Cortex of kidney (tissue), 1 donor: ENCODE measurements at places on chromosomes 16 and 17.

DNA sequence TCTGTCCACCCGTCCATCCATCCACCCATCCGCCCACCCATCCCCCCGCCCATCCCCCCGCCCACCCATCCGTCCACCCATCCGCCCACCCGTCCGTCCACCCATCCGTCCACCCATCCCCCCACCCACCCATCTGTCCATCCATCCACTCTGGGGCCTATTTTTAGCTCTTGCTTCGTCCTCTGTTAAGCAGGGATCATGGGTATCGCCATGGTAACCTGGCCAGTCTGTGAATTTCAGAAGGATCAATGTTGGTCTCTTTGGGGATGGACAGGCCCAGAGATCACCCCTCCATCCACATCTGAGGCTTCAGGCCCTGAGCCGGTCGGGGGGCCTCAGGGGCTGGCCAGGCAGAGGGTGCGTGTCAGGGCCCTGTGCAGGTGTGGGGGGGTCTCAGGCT, 15.2 kb upstream of the DPEP1 start:
- DNase-seq, result no peak

DNA sequence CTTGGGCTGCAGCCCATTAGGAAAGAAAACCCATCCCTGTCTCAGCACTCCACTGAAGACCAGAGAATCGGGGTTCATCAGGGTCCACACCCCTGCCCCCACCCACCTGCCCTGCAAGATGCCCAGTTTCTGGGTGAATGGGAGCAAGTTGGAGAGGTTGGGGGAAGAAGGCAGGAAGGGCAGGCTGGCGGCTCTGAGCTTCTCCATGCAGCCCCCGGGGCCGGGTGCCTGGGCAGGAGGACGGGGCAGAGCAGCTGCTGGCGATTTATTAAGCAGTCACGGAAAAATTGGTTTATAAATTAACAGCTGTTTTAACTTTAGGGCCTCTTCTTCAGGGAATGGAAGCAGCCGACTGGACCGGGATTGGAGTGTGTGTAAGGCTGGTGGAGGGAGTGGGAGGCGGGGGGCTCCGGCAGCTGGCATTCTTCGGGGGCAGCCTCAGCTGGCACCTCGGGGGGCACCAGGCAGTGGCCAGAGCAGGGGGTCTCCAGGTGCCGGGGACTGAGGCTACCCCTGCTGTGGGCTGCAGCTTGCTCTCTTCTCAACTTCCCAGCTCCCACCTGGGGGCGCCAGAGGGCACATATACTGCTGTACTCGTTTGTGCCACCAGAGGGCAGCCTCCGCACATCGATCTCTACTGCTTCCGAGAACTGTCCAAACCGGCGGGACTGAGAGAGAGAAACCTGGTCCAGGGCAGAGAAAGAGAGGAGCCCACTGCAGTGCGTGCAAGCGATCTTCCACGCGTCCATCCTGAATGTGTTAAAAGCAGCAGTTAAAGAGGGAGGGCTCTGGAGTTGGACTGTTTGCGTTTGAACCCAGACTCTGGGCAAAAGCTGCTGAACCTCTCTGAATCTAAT, 5.0 kb upstream of the PPP1R1B start:
- no peak for DNase-seq

GRCh38 chr16:57824888-57825287, 22.6 kb upstream of the KIFC3 start:
- no peak for DNase-seq

- no peak for DNase-seq
Measured at GRCh38 chr17:21166595-21167210, 39.9 kb downstream of the DHRS7B start.

- DNase-seq, result no peak
Measured at GRCh38 chr16:15459791-15460190, 25.4 kb downstream of the BMERB1 start.

DNA sequence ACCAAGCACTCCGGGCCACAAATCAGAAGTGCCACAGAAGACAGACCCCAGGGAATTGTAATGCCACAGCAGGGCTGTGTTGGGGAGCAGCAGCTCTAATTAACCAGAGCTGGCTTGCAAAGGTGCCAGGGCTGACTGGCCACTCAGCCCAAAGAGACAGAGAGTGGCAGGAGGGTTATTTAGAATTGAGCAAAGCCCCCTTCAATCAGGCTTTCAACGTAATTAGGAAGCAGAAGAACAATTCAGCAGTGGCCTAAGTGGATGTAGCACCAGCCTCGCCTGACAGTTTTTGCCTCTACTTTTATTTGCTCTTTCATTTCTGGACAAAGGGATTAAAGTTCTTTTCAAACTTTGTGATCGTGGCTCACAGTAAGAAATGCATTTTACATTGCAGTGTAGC, 278.3 kb upstream of the IRX3 start:
- DNase-seq, result no peak

DNA sequence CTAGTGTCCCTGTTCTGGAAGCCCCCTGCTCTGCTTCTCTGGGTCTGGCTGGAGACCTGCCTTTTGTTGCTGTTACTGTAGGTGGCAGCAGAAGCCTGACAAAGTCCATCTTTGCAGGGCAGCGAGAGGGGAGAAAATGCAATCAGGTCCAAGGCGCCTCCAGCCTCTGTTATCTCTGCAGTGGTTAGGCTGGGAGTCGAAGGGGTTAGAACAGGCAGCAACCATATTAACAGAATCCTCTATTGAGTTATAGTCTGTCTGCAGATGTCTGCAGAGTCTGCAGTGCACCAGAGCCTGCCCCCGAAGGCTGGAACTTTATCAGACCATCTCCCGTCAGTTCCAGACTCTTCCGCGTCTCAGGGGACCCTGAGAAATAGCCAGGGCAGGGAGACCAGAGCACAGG, 404.9 kb upstream of the EEF2KMT start:
- no peak for DNase-seq

DNA sequence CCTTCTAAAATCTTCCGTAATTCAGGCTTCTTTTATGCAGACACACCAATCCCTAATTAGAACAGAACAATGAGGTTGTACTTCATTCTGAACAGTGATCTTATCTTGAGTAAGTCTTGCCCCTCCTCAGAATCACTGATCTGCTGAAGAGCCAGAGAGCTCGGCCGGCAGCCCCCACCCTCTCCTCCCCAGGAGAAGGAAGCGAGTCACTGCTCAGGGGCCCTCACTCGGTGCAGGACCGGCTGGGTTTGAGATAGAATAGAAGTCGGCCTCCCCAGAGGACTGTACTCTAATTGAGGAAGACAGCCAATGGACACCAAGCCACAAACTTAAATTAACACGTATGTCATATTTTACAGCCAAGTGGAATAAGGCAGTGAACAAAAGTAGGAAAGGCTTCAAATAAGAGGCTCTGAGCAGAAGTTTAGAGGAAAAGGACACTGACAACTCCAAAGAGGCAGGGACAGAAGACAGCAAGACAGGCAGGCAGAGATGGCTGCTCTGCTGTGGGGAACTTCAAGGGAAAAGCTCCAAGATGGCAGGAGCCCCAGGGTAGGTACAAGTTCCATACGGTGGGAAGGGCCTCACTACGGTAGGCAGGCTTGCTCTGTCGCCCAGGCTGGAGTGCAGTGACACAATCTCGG, 18.6 kb downstream of the CREBBP start:
- no peak for DNase-seq

GRCh38 chr17:38559880-38560230, 45.9 kb downstream of the SRCIN1 start:
- no peak for DNase-seq

DNA sequence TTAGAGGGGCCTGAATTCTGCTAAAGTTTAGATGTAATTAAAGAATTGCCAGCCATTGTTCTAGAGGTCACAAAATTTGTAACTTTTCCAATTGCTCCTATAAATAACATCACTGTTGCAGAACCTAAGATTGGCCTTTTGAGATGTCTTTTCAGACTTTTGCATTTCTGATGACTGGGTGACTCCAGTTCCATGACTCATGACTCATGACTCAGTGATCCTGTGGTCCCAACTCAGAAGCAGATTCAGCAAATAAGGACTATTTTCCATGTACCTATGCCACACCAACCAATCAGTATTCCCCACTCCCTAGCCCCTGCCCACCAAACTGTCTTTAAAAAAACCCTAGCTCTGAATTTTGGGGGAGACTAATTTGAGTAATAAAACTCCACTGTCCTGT, 740.9 kb downstream of the CDH8 start:
- no peak for DNase-seq

DNA sequence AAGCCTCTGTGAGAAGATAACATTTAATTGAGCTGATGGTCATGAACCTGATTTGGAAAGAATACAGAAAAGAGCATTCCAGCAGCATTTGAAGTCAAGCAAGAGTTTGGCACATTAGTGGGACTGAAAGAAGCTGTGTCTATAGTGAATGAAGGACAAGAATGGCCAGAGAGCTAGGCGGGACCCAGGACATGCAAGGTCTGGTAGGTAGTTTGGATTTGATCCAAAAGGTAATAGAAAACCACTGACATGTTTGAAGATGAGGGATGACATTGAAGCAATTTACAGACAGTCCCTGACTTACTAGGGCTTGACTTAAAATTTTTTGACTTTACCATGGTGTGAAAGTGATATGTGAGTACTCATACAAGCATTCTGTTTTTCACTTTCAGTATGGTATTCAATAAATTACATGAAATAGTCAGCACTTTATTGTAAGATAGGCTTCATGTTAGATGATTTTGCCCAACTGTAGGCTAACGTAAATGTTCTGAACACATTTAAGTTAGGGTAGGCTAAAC, 7.6 kb downstream of the CYB5B start:
- no peak for DNase-seq

GRCh38 chr16:76913046-76913445, 277.9 kb upstream of the MON1B start:
- DNase-seq, result no peak

GRCh38 chr17:7744416-7744815, 26.9 kb downstream of the DNAH2 start:
- DNase-seq, result no peak

GRCh38 chr16:88427376-88427775, 25.7 kb upstream of the ZFPM1 start:
- no peak for DNase-seq

GRCh38 chr17:76329664-76330063, 21.6 kb upstream of the QRICH2 start:
- no peak for DNase-seq

GRCh38 chr16:57623251-57624043, 5.0 kb upstream of the ADGRG1 start:
- DNase-seq, result no peak
